ENCODE measurements at places on chromosomes 6 and 20.

DNA sequence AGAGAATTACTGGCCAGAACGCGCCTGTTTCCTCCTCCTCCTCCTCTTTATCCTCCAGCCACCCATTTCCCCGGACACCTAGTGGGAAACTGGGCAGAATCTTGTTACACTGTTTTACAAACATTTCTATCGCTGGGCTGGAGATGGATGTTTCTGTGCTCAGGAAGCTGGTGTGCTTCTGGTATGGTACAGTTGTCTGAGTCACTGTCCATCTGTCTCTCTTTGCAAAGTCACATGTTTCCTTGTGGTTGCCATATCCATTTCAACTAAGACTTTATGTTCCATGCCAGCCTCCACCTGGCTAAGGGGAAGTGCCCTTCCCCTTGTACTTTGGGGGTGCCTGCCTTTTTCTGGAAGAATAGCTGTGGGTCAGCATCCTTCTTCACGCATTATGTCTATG is 52.9 kb upstream of the SLC22A16 start:
- DNase-seq: no peak

GRCh38 chr20:23381876-23382275 is 19.9 kb downstream of the GZF1 start:
- no peak for DNase-seq

DNA sequence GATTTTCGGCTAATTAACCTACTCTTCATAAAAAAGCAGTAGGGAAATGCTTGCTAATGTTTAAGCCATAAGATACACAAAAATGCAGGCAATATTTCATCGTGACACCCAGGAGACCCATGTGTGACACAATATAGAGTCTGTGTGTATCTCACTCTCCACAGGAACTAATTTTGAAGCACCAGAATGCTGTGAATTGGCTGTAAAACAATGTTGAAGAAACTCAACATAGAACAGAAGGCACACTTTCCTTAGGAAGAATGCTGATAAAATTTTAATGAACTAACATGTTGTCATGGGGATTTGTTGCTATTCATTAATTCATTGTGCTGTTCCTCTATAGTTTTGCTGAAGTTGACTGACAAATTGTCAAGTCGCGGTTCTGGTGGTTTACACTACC is 249.4 kb upstream of the TFAP2D start:
- DNase-seq: no peak

DNA sequence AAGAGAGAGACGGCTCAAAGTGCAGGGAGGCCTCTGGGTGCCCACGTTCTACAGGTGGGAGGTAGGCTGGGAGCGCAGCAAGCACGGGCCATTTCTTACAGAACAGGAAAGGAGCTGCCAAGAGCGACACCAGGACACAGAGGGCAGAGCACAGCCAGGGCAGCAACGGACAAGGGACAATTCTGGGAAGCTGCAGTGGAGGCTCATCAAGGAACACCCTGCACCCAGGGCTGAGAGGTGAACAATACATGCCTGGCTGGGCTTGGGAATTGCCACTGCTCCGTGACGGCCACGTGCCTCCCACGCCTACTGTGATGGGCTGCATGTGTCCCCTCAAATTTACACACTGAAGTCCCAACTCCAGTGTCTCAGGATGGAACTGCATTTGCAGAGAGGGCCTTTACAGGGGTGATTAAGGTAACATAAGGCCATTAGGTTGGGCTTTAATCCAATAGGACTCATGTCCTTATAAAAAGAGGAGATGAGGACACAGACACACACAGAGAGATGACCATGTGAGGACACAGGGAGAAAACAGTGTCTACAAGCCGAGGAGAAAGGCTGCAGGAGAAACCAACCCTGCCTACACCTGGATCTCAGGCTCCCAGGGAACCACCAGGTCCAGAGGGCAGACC is 13.6 kb downstream of the SERPINB6 start:
- no peak for DNase-seq
